Eye (tissue), 1 donor: ENCODE measurements at places on chromosomes 6 and 20.
A peak's percentile ranks its signal among the peaks of the same experiment; 100 is the strongest.

- DNase-seq = no peak
Measured at GRCh38 chr6:25472306-25472705, 179.7 kb upstream of the SCGN start.

DNA sequence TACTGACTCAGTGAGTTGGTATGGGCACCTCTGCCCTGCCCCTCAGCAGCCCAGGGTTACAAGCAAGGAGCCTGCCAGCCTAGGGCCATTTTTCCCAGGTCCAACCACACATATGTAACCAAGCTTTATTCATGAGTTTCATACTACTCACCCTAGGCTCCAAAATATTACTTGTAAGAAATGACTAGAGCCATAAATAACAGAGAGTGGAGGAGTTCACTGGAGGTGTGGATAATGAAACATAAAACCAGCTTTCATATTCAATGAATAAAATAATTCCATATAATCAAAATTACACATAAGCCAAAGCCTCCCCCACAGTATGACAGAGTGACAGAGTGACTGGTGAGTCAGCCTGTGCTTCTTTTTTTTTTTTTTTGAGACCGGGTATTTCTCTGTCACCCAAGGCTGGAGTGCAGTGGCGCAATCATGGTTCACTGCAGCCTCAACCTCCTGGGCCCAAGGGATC is 229.8 kb upstream of the SASH1 start:
- no peak for DNase-seq

GRCh38 chr6:4253604-4254231 is 118.3 kb upstream of the ECI2 start:
- DNase-seq = peak; percentile 71

GRCh38 chr20:3434232-3434631 is 26.8 kb upstream of the DNAAF9 start:
- DNase-seq = no peak

DNA sequence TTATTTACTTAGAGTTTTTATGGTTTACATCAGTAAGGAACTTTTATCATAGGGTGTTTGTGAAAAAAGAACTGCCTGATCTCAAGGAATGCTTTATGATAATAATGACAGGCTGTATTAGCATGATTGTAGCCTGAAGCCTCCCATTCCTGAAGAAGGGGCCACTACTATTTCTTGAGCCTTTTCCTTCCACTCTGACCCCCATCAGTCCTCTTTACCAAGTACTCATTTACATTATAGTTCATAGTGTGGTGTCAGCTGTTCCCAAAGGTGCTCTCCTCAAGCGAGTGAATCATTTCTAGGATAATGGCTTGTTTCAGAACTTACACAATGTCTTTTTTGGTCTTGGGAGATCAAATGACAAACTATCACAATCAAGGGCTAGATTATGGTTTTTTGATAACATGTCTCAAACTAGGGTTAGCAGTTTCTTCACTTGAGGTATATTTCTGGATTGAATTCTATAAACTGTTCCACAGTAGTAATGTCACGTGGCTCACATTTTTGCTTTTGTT is 283.6 kb downstream of the CDKAL1 start:
- no peak for DNase-seq

GRCh38 chr6:163565140-163565539 is 150.6 kb downstream of the QKI start:
- no peak for DNase-seq

DNA sequence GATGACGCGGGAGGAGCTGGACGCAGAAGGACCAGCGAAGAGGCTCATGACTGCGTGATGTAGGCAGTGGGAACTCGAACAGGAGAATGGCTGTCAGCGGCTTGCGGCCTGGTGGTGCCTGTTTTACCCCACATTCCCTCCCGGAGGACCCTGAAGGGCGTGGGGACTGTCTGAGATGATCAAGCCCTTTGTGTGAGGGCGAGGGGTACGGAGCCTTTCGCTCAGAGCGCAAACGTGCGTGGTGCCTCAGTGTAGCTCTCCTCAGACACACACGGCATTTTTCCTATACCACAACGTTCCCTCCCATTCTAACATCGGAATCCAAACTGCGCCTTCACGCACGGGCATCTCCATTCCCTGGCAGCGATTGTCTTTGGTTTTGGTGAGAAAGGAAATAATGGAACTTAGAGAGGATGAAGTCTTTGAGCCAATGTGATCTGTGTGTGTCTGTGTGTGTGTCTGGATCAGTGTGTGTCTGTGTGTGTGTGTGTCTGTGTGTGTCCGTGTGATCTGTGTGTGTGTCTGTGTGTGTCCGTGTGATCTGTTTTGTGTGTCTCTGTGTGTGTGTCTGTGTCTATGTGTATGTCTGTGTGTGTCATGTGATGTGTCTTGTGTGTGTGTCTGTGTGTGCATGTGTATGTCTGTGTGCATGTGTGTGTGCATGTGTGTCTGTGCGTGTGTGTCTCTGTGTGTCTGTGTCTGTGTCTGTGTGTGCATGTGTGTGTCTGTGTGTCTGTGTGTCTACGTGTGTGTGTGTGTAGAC is 5.3 kb downstream of the PTK6 start:
- DNase-seq = no peak

DNA sequence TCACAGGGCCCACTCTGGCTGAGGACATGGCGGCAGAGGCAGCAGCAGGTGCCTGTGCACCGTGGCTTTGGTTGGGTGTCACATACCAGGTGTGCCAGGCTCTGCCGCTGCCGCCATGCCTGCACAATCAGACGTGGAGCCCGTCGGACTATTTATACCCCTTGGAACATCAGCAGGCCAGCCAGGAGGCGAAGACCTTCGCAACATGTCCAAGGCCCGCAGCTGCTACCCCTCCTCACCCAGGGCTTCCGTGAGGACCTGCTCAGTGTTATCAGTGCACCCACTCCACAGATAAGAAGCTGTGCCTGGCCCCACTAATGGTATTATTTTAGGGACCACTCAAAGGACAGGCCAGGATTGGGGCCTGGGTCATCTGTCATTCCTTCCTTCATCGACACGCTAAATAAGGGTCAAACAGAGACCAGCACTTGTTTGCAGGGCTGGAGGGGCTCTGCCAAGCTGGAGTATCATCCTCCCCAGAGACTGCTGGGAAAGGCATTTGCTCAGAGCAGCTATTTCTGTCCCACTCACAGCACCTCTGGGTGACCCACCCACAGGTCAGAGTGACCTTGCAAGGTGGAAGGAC is 109.2 kb downstream of the BMP7 start:
- no peak for DNase-seq

- DNase-seq = peak; percentile 28
Measured at GRCh38 chr20:56391596-56392131, 351 bp downstream of the AURKA start.

DNA sequence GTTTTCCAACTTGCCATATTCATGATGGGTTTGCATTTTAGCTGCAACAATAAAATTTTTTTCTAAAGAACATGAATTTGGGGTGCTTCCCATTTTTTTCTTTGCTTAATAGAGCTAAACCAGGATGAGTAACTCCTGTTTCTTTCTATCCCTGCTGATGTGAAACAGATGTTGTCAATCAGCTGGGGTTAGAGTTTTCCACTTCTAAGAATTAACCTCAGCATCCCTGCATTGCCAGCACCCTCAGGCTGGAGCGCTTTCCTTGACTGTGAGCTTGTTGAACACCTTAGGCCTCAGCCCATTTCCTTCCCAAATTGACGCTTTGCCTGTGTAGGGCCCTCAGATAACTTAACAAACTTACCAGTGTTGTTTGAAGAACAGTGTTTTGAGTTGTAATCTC is 74.5 kb downstream of the PTPN1 start:
- DNase-seq = no peak

- no peak for DNase-seq
Measured at GRCh38 chr6:131054392-131055250, 8.4 kb downstream of the EPB41L2 start.

- DNase-seq = no peak
Measured at GRCh38 chr20:44765091-44765490, 19.4 kb downstream of the KCNK15 start.

DNA sequence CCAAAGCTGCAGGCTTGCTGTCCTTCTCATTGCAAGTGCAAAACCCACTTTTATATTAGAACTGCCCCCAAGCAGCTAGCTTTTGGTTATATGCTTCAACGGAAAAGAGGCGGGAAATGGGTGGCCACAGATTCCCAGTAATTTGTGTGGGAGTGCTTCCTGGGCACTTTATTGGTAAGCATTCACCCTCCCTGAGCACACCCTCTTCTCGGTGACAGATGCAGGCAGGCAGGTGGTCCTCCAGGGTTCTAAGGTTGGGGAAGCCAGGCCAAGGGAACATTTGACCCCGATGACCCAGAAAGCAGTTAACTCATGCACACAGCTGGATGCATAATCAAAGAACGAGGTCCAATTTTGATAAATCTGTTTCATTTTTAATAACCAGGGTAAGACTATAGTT is 29.1 kb downstream of the PRDM1 start:
- DNase-seq = no peak

- no peak for DNase-seq
Measured at GRCh38 chr20:53949319-53949839, 121.0 kb downstream of the BCAS1 start.

- DNase-seq = no peak
Measured at GRCh38 chr6:12336121-12336971, 46.2 kb downstream of the EDN1 start.

GRCh38 chr6:132813173-132813856 is 1.1 kb upstream of the RPS12 start:
- DNase-seq = peak; percentile 81

- no peak for DNase-seq
Measured at GRCh38 chr6:157323966-157324300, 614 bp upstream of the TMEM242 start.

- DNase-seq = no peak
Measured at GRCh38 chr20:50652702-50653294, 38.5 kb downstream of the RIPOR3 start.

- peak; percentile 55 for DNase-seq
Measured at GRCh38 chr20:31860390-31861134, 9.8 kb downstream of the DUSP15 start.
